ENCODE measurements at places on chromosomes 6 and 20. TPM values are rescaled to one million over a fixed set of nuclear protein-coding genes. Genes with fewer than 3 reads are reported as not detected.
A peak's percentile ranks its signal among the peaks of the same experiment; 100 is the strongest.

The EPHA7 gene
- not detected for total RNA-seq

The ECT2L gene
- total RNA-seq = under 0.01 TPM

The GPR6 gene
- not detected for total RNA-seq

The IBTK gene
- 70.6 TPM for total RNA-seq

The NKAIN4 gene
- total RNA-seq = not detected

The GNMT gene
- total RNA-seq = 0.72 TPM

DNA sequence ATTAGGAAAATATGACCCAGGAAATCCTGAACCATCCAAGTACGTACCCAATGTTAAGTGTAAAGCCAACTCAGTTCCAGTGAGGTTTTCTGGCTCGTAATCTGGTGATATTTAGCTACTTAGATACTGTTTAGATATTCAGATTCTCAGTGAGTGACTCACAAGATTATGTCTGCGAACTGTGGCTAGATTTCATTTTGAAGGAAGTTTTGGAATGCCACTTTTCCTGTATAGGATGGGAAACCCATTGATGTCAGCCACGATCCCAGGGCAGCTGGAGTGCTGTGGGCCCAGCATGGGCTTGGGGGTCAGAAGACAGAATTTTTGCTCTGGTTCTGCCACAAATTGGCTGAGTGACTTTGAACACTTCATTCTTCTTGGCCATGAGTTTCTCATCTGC is 76.3 kb downstream of the TMEM170B start:
- peak overlapping the region; percentile 93 for H3K27ac ChIP-seq
- H3K4me3 ChIP-seq = no peak overlapping the region
- H3K4me1 ChIP-seq = peaks cover 50% of the 10 kb centered on the region
- H3K27me3 ChIP-seq = no peaks in the 10 kb centered on the region
- H3K36me3 ChIP-seq = no peaks in the 10 kb centered on the region

- H3K36me3 ChIP-seq = no peaks in the 10 kb centered on the region
- H3K27ac ChIP-seq = peak overlapping the region; percentile 61
- peaks cover 21% of the 10 kb centered on the region for H3K4me1 ChIP-seq
- peaks cover 17% of the 10 kb centered on the region for H3K27me3 ChIP-seq
Observed at GRCh38 chr6:16130437-16130891, 1.6 kb downstream of the MYLIP start.

GRCh38 chr20:56411759-56412472 is at the start of gene CASS4:
CASS4 (plus strand) TSS chr20:56412260; CDS start chr20:56412459, 199 bp downstream.
- no peaks in the 10 kb centered on the region for H3K27me3 ChIP-seq
- peaks cover 8% of the 10 kb centered on the region for H3K4me1 ChIP-seq

DNA sequence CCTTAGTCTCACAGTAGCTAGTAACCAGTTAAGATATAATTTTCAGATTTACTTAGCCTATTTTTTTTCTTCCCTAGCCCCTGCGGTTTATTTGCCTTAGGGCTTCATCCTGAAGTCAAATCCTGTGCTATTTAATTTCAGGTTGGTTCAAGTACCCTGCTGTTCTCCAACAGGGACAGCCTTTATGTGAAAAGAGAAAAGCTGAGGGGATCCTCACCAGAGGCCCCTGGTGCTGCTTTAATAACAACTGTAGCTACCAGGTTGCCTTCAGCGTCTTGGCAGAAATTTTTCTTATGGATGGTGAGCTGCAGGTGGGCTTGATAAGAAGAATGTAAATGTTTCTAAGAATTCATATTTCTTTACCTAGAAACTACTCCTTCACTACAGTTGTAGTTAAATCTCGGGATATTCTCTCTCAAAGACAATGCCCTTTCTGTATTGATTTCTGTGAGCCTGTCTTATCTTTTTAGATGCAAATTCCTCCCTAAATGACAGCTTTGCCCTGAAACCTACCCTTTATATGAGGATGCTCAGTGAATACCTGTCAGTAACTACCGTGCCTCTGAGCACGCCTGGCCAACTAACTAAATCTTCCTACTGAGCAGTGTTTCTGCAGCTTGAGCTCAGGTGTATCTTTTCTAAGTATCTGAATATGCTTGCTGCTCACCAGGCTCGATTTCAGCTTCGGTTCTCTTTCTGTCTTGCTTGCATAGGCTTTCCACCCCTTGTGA is 320.5 kb downstream of the MMUT start:
- no peaks in the 10 kb centered on the region for H3K36me3 ChIP-seq
- no peak overlapping the region for H3K27ac ChIP-seq
- no peaks in the 10 kb centered on the region for H3K27me3 ChIP-seq
- no peak for DNase-seq
- no peak overlapping the region for H3K4me3 ChIP-seq
- H3K4me1 ChIP-seq = no peaks in the 10 kb centered on the region
